ENCODE measurements at places on chromosomes 11 and 22.
A peak's percentile ranks its signal among the peaks of the same experiment; 100 is the strongest.

GRCh38 chr11:86021377-86021776, 47.5 kb downstream of the PICALM start:
- no peak for DNase-seq

DNA sequence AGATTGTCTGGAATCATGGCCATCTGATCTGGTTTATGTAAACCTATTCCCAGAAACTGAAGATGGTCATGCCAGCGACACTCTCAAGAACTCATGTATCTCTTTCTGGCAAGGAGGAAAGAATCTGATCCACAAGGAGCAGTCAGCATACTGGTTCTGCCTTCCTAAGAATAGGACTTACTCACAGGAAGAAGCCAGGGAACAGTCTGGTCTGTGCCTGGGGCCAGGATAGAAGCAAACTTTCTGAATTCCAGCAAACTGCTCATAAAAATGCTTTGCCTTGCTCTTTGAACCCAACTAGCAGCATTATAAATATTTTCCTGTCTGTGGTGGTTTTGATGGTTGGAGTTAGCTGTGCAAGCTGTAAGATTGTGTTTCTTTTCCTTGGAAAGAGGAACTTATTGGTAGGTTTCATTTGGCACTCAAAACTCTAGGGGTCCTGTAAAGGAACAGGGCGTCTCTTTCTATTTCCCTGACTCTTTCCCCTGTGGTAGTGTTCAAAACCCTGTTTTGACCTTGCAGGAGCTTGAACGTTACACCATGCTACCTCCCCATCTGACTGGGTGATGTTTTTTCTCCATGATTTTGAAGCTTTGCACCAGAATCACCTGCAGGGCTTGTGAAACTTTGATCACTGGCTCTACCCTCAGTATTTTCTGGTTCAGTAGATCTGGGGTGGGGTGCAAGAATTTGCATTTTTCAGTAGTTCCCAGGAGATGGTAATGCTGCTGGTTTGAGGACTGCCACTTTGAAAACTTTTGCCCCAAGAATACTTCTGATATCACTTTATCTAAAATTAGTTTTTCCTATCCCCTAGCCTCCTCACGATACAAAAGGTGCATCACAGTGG, 627.8 kb upstream of the ANO5 start:
- no peak for DNase-seq

- DNase-seq, result no peak
Measured at GRCh38 chr11:120135838-120136237, 2.1 kb downstream of the TRIM29 start.

GRCh38 chr22:41770715-41771468, 29.6 kb upstream of the CCDC134 start:
- DNase-seq, result no peak

GRCh38 chr11:99098258-99098657, 77.5 kb downstream of the CNTN5 start:
- DNase-seq, result no peak

DNA sequence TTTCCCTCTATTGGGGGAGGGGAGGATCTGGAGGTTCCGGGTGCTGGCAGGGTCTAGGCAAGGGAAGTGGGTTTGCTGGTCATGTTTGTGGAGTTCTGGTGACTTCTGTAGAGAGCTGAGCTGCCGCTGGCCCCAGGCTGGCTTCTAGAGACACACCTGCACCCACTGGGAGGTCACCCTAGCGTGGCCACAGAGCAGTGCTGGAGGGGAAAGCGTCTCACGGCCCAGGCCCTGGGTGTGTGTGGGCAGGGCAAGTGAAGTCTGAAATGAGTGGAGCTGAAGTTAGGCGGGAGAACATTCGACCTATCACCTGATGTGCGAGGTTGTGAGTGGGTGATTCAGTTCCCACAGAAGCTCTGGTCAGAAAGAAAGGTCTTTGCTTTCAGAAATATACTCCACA, 27.9 kb downstream of the SMIM38 start:
- no peak for DNase-seq

- peak; percentile 93 for DNase-seq
Measured at GRCh38 chr11:64317961-64318765, at the start of gene PRDX5. PRDX5 (plus strand) TSS chr11:64318121; CDS start chr11:64318216, 95 bp downstream.

Data from fibroblast of mammary gland (primary cell).